NCI-H345 (cell line): ENCODE measurements at places on chromosomes 12 and 14.

DNA sequence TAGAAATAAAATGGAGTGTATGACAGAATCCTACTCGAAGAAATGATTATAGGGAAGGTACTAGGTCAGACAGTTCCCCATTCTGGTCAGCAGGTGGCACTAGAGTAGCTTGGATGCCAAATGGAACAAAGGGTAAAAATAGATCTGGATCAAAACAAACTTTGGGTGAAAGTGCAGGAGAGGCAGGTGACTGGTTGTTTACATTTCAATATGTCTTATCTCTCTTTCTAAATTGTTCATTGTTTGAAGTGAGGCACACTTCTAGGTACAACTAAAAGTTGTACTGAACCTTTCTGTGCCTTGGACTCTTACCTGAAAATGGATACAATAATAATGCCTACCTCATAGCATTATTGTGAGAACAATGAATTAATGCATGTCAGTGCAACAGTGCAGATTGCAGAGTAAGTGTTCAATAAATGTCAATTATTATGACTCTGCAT, 62.0 kb upstream of the OSBPL8 start:
- peak; percentile 73 for DNase-seq

- no peak for DNase-seq
These were observed 45.5 kb downstream of the ACADS start for GRCh38 chr12:120771097-120771496.

DNA sequence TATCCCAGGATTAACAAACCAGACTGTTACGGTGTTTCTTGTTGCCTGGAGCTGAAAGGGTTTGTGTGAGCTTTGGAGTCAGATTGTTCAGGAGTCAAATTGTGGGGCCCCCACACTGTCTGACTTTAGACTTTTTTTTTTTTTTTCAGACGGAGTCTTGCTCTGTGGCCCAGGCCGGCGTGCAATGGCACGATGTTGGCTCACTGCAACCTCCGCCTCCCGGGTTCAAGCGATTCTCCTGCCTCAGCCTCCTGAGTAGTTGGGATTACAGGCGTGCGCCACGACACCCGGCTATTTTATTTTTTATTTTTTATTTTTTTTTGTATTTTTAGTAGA, 847 bp downstream of the TSFM start:
- no peak for DNase-seq

DNA sequence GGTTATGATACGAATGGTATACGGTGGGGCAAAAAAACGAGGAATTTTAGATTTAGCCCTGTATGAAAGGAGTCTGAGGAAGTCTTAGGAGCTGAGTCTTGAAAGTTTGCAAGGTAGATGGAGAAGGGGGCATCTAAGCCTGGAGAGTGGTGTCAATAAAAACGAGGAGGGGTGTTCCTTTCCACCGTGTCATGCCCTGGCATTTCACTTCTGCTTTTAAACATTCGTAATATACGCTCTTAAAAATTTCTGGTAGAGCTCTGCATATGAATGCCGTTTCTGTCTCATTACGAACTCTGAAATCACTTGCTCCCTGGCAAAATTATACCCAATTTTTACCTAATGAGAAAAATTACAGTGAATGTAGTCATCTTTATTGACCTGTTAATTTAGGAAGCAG, 170.2 kb downstream of the ERC1 start:
- no peak for DNase-seq

DNA sequence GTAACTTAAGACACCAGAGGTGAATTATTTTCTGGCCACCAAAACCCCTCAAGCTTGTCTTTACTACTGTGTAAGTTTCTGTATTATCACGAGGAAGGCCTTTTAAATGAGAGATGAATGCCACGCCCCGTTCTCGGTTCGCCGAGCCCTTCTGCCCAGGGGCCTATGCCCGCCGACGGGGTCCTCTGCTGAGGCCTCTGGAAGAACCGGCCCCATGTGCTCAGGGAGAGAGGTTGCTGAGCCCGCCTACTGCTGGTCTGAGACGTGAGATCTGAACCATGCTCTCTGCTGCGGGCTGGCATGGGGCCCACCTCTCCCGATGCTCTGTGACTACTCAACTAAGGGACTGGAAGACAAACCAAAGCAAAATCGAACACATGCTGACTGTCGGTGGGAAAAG, 21.0 kb downstream of the AMN start:
- DNase-seq = no peak

DNA sequence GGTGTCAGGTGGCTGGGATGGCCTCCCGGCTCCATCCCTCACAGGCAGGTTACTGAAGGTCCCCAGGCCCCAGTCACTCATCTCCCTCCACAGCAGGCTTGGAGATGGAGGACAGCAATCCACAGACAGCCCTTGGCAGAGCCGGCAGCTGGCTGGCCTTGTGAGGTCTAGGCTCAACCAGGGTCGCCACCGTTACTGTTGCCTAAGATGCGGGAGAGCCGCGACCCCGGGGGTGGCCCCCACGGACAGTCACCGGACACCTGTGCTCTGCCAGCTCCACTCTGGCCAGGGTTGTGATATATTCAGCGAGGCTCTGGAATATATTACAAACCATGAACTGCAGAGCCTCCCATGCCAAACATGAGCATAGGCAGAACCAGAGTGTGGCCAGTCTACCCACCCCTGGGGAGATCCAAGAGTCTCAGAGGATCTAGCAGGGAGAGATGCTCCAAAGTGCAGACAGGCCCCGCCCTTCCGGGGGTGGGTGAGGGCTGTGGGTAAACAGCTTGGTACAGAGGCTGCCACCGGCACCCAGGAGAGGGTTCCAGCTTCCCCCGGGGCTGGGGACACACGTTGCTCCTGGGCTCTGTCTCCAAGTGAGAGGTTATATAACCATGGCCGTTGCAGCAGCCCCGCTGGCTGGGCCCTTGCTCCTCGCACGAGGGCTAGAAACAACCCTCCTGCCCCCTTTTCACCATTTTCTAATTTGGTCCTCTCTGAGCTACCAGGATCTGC, 55.9 kb upstream of the DIO3 start:
- no peak for DNase-seq

- DNase-seq = no peak
These were observed 13.2 kb downstream of the PTPN11 start for GRCh38 chr12:112431965-112432364.

GRCh38 chr14:40345334-40345733, 913.1 kb upstream of the FBXO33 start:
- DNase-seq = no peak

DNA sequence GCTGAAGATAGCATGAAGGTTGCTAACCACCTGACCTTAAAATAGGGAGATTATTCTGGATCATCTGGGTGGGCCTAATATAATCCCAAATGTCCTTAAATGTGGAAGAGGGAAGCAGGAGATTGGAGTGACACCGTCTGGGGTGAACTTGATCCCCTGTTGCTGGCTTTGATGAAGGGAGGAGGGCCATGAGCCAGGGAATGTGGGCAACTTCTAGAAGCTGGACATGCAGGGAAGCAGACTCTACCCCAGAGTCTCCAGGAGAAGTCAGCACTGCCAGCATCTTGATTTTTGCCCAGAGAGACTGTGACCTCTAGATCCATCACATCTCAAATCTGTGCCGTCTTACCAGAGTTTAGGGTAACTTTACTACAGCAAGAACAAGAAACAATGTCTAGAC, 9.2 kb upstream of the KRT5 start:
- no peak for DNase-seq

- peak; percentile 63 for DNase-seq
These were observed 108.6 kb downstream of the EGLN3 start for GRCh38 chr14:33842299-33842698.

GRCh38 chr12:68012712-68013111, 23.5 kb downstream of the IFNG-AS1 start:
- peak; percentile 10 for DNase-seq

DNA sequence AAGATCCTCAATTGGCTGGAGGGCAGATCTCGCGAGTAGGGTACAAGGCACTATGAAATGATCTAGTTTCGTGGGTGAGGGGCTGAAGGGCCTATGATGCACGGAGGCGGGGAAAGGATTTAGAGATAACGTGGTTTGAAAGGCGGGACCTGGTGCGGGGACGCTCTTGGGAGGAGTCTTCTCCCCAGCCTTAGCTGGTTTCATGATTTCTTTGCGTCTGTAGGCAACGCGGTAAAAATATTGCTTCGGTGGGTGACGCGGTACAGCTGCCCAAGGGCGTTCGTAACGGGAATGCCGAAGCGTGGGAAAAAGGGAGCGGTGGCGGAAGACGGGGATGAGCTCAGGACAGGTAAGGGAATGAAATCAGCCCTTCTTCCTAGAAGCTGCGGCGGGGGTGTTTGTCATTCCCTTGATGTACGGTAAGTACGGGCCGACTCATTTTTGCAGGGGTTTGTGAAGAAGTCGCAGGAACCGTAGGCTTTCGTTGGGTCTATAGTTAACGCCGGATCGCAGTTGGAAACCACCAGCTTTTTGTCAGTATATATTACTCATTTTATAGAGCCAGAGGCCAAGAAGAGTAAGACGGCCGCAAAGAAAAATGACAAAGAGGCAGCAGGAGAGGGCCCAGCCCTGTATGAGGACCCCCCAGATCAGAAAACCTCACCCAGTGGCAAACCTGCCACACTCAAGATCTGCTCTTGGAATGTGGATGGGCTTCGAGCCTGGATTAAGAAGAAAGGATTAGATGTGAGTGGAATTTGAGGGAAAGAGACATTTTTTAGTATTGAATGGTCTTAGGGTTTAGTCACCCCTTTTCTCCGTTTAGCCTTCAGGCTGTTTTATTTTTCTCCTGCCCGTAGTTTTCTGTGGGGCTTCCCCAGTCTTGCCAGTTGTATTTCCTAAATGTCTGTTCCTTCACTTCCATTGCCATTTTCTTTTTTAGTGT, 602 bp downstream of the APEX1 start:
- peak; percentile 77 for DNase-seq

DNA sequence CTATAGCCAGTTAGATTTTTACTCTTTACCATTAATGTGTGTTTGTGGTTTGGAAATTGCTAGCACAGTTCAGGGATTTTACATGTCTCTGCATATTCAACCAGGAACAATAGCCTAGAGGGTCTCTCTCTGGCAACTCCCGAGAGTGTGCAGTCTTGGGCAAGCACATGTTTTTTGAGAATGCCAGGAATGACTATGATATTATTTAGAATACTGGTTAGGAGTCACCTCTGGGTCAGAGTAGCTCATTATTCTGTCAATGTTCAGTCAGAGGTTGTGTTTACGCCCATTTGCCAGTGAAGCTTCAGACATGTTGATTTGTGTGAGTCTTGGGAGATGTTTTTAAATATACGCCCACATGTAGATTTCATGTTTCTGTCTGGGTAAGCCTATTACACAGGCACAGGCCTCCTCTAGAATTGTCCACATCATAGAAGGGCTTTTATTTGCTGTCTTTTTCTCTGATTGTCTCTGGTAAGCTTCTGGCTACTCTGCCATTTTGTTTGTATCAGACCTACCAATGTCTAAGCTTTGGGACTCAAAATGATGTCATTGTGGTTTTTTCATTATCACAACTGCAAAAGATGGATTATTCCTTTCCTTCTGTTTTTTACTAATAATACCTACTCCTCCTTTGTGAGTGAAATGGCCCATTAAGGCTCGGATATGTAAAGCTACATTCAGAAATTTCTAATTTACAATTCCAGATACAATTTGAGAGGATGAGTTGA, 203.1 kb upstream of the PPFIA2 start:
- no peak for DNase-seq

- DNase-seq = no peak
These were observed 2.0 kb downstream of the CRY1 start for GRCh38 chr12:107091381-107091780.

DNA sequence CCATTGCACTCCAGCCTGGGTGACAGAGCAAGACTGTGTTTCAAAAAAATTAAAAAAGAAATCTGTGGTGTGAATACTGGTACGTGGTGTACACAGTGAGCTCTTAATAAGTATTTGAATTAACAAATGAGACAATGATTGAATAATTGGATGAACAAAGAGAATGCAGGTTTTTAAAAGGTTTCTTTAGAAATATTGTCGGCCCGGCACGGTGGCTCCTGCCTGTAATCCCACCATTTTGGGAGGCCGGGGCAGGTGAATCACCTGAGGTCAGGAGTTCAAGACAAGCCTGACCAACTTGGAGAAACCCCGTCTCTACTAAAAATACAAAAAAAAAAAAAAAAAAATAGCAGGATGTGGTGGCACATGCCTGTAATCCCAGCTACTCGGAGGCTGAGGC, 6.6 kb downstream of the HIF1A start:
- DNase-seq = no peak

GRCh38 chr12:124422570-124423523, 128.0 kb downstream of the RFLNA start:
- DNase-seq = no peak

GRCh38 chr14:24695265-24696241, 61.6 kb upstream of the GZMB start:
- no peak for DNase-seq

GRCh38 chr14:65604936-65605335, 192.4 kb downstream of the FUT8 start:
- DNase-seq = no peak

DNA sequence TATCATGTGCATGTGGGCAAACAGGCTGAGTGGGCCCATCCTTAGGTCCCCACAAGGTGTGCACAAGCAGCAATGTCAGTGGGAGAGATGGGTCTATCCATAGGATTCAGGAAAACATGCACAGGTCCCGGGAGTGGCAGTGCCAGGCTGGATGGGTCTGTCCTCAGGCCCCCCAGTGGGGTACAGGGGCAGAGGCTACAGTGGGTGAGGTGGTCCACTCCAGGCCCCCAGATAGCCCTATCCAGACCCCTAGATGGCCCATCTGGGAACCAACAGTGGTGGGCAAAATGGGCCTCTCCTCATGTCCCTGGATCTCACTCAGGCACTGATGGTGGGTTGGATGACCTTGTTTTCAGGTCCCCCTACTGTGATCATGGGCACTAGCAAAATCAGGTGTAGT, 277.8 kb upstream of the SYT1 start:
- no peak for DNase-seq

DNA sequence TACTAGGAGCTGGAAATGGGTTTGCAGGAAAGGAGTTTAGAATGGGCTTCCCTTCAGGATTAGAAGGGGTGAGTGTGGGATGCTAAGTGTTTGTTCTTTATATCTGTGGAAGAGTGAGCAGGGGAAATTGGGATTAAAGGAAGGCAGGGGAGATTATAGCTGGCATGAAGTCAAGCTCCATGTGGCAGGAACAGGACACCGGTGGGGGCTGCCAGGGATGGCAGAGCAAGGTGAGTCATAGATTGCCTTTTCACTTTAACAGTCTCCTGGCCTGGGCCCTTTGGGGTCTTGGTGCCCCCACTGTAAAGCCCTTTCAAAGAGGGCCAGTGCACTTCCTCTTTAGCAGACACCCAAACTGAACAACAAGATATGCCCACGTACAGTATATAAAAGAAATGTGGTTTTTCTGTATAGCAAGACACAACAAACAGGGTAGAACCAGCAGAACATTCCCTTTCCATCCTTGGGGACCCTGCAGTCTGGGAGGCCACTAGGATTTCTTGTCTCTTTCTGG, 23.1 kb upstream of the FBXO21 start:
- DNase-seq = no peak
